ENCODE measurements at places on chromosomes 1 and 21. TPM values are rescaled to one million over a fixed set of nuclear protein-coding genes. Genes with fewer than 3 reads are reported as not detected.

The LRRC7 gene
- 0.11 TPM for total RNA-seq

The MCOLN2 gene
- total RNA-seq: 0.13 TPM

The DTL gene
- 0.48 TPM for total RNA-seq

The PRDM16 gene
- total RNA-seq: 12.9 TPM

The RORC gene
- 5.9 TPM for total RNA-seq

All from cardiac septum (tissue), 1 donor.